ENCODE measurements at places on chromosomes 7 and 10.

DNA sequence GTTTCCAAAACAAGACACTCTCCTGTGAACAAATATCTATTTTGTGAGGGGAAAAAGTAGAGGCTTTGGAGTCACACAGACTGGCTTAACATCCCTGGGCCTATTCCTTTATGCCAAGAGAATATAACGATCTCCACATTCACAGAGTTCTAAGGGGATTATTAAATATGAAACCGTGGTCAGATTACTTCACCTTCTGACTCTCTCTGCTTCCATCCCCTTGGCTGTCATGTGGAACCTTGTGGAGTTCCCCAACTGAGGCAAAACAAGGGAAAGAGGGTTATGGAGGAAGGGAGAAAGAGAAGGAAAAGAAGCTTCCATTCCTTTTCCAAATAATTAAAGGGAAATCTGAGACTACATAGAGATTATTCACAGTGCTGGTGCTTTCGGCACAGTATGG, 55.5 kb upstream of the ATP6V0A4 start:
- DNase-seq = no peak

- no peak for DNase-seq
Measured at GRCh38 chr10:124175701-124176348, 82.4 kb upstream of the CHST15 start.

- DNase-seq = no peak
Measured at GRCh38 chr7:24440892-24441291, 132.4 kb upstream of the PALS2 start.

DNA sequence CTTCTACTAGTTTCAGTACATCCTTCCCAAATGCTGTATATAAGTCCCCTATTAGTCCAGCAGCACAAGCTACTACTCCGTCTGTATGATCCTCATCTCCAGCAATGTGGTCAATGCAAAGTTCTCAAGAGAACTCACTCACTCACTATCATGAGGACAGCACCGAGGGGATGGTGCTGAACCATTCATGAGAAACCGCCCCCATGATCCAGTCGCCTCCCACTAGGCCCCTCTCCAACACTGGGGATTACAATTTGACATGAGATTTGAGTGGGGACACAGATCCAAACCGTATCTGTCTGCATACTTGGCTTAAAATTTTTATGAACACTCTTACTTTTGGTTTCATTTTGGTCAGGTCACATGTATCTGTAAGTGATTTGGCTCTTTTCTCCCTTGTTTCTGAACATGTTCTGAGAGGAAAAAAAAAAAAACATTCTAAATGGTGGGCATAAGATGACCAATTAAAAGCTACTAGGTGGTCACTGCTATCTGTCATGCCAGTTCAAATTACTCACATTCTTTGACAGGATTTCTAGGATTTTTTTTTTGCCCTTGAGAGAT, 60.1 kb downstream of the ZNF783 start:
- DNase-seq = no peak

GRCh38 chr7:117631652-117632051, 151.8 kb downstream of the CFTR start:
- DNase-seq = no peak

DNA sequence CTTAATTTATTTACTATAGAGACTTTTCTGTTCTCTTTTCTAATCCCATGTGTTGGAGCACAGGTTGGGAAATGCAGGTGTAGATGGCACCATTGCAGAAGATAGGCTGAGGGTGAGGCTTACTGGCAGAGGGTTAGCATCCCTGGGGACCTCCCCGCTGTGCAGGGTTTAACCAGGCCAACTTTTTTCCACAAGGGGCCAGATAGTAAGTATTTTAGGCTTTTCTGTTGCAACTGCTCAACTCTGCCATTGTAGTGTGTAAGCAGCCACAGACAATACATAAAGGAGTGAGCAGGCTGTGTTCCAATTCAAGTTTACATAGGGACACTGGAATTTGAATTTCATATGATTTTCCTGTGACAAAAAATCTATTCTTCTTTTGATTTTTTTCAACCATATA, 34.6 kb upstream of the AOAH start:
- DNase-seq = no peak

GRCh38 chr10:61931620-61932332, 30.3 kb downstream of the ARID5B start:
- no peak for DNase-seq

DNA sequence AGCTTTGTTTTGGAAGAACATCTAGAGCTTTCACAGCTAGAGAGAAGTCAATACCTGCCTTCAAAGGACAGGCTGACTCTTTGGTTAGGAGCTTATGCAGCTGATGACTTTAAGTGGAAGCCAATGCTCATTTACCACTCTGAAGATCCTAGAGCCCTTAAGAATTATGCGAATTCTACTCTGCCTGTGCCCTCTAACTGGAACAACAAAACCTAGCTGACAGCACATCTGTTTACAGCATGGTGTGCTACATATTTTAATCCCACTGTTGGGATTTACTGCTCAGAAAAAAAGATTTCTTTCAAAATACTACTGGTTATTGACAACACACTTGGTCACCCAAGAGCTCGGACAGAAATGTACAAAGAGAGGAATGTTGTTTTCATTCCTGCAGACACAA, 57.3 kb downstream of the PALS2 start:
- no peak for DNase-seq

GRCh38 chr10:118664321-118664720, 68.9 kb upstream of the PRLHR start:
- no peak for DNase-seq

- DNase-seq = no peak
Measured at GRCh38 chr10:31721096-31721495, 207.5 kb downstream of the ARHGAP12 start.

- DNase-seq = no peak
Measured at GRCh38 chr7:12322284-12322902, 81.3 kb downstream of the VWDE start.

GRCh38 chr10:5895804-5896203, 5.8 kb downstream of the FBH1 start:
- no peak for DNase-seq

DNA sequence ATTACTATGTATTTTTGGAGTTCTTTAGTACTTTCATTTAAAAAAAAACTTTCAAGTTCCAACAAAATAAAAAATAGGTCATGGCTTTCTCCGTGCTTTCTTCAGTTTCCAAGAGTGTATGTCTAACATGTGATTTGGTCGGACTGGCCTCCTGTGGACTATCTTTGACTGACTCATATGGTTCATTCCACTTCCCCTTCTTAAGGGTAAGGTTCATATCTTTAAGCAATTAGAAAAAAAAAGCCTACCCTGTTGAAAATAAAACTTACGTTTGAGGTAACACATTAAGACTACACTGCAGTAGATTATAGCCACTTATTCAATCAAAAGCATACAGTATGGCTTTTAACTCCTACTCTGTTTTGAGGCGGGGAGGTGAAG, 112.8 kb upstream of the AHR start:
- DNase-seq = no peak

DNA sequence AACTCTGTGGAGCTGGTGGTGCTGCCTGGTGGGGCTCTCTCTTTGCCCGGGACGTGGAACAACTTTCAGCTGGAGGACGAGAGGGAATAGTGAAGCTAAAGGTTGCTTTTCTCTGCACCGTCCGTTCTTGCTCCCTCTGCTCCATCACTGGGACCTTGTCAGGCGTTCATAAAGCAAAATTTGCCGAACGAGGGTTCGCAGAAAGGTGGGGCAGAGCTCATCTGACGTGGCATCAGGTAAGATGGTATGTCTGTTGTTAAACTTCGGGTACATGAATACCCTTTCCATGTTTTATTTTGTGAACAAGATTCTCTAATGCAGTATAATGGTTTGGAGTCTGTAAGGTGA, 416 bp downstream of the BBS9 start:
- DNase-seq = no peak

GRCh38 chr10:71429304-71429703, 32.6 kb downstream of the CDH23 start:
- DNase-seq = no peak

GRCh38 chr7:138630059-138630610, 71.0 kb downstream of the SVOPL start:
- no peak for DNase-seq

DNA sequence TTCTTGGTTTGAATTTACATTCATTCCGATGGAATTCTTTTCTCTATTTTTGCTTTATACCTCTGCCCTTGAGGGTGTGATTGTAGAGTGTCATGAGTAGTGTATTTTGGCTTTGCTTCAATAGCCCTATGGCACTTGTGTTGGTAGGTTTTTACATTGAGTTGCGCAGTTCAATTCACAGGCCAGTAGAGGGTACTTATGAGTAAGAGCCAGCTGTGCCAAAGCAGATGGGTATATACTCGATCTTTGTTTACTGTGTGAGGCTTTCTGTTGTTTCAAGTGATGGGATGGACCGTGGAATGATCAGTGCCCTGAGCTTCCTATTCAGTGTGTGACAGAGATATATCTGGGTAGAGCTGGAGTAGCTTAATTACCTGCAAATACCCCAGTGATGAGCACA, 4.3 kb upstream of the AKR1C3 start:
- DNase-seq = no peak

- DNase-seq = no peak
Measured at GRCh38 chr10:129438024-129438423, 29.0 kb upstream of the MGMT start.

- DNase-seq = no peak
Measured at GRCh38 chr7:135856356-135857144, 107.9 kb upstream of the FAM180A start.

GRCh38 chr7:158868764-158869410, 12.5 kb downstream of the DYNC2I1 start:
- DNase-seq = no peak

DNA sequence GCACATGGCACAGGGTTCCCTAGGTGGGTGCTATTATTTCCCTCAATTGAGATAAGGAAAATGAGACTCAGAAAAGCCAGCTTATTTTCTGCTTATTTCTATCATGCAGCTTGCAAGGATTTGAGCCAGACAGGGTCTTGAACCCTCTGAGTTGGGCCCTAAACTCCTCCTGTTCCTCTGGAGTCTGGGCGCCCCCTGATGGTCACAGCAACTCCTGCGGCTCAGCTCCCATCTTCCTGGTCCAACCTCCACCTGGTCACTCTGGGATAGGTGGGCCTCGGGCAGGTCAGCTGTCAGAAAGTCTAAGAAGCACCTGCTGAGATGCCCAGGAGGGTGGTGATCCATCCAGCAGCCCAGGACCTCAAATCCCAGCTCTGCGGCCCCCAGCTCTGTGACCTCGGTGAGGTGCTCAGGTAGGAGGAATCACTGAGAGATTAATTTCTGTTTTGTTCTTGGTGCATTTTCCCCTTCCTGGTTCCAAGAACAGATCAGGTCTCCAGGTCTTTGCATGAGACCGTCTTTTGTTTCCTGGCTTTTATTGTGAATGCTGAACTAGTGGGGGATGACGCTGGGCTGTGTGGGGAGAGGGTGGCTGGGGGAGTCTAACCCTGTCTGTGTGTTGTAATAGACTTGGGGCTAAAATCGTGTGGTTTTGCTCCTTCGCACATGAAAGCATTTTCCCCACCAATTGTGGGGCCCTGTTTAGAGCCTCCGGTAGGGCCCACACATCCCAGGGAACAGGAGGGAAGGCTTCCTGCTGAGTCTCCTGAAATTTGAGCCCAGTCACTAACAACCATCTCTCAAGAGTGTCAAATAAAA, 32.8 kb downstream of the TMEM130 start:
- peak; percentile 59 for DNase-seq

DNA sequence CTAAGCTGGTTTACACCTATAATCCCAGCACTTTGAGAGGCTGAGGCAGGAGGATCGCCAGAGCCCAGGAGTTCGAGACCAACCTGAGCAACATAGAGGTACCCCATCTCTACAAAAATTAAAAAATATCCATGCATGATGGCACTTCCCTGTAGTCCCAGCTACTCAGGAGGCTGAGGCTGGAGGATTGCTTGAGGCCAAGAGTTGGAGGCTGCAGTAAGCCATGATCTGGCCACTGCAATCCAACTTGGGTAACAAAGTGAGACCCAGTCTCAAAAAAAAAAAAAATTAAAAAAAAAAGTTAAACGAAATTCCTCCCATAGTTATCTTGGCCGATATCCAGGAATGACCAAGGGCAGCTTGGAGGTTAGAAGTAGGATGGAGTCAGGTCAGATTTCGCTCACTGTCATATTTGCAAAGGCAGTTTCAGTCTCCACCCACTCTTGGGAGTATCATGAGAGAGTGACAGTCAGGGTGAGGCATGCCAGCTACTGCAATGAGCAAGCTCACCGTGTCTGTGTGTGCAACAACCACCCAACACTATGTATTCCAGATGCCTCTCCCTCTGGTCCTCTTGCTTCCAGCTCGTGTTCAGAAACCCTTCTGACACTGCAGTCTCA, 6.0 kb upstream of the ZDHHC4 start:
- DNase-seq = no peak

- peak; percentile 82 for DNase-seq
Measured at GRCh38 chr7:129829737-129830631, 122.8 kb downstream of the UBE2H start.

DNA sequence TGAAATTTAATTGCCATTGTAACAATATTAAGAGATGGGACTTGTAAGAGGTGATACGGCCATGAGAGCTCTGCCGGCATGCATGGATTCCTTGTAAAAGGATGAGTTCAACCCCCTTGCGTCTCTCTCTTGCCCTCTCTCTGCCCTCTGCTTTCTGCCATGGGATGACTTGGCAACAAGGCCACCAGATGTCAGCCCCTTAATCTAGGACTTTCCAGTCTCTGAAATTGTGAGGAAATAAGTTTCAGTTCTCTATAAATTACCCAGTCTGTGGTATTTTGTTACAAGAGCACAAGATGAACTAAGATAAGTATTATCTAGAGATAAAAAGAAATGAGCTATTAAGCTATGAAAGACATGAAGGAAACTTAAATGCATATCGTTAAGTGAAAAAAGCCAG, 145.7 kb upstream of the AHR start:
- no peak for DNase-seq

DNA sequence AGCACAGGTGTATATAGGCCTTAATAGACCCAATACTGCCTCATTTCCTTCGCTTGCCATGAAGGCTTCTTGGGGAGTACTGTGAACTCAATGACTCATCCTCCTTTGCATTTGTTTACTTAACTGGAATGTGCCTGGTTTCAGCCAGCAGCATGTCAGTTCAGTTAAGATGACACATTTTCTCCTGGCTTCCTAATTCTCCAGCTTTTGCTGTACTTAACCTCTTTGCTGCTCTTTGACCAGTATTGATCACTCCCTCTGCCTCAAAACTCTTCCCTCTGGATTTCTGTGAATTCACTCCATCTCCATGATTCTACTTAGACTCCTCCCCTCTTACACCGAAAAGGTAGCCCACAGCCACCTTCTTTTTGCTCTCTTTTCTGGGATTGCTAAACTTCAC, 135.7 kb downstream of the MAGI2 start:
- no peak for DNase-seq

DNA sequence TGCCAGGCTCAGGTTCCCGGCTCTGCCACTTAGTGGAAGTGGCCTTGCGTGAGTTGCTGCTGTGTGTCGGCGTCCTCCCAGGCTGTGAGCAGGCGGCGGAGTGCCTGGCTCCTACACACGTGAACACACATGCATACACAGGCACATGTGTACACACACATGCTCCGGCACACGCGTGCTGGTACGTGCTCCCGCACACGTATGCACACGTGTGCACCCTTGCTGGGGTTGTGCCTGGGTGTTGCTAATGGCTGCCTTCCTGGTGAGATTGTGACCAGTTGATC, 107.6 kb downstream of the INPP5A start:
- DNase-seq = no peak
